G401 (cell line): ENCODE measurements at places on chromosomes 16 and 17. TPM values are rescaled to one million over a fixed set of nuclear protein-coding genes. Genes with fewer than 3 reads are reported as not detected.

MT1H gene
- total RNA-seq, result not detected in 2 replicates

- DNase-seq, result no peak
These were observed 19.6 kb downstream of the ZFPM1 start for GRCh38 chr16:88472637-88473205.

DNA sequence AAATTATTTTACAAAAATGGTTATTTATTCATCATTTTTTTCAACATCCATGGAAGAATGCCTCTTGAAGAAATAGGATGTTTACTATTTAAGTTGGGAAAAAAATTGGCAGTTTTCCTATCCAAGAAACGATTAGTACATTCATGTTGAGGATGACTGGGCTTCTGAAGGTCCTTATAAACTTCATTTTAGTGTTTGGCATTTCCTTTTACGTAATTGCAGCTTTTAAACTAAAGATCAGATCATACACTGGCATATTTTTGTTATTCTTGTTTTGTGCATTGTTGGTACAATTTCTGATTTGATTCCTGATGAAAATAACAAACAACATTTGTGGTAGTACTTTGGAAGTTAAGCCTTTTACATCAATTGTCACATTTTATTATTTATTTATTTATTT is 11.5 kb downstream of the KCNJ16 start:
- no peak for DNase-seq

GRCh38 chr17:60579090-60579489 is 20.9 kb upstream of the PPM1D start:
- no peak for DNase-seq

- DNase-seq, result no peak
These were observed 222.5 kb downstream of the C16orf78 start for GRCh38 chr16:49596068-49596467.
